Progenitor cell of endocrine pancreas (in vitro differentiated cells): ENCODE measurements at places on chromosomes 3 and 15.

DNA sequence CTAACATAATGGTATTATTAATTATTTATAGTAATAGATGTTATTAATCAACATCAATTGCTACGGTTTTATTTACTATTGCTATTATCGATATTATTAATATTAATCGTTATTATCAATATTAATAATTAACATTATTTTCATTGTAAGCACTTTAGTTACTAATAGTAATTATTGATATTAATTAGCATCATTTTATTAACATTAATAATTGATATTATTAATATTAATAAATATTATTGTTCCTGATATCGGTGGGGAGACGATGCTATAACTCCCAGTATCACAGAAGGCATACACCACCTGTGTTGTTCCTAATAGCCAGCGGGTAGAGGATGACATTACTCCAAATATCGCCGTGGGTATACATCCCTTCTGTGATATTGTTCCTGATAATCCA, 335.5 kb downstream of the MEX3B start:
- H3K27me3 ChIP-seq = no peaks in the 10 kb centered on the region
- DNase-seq = no peak
- no peak overlapping the region for H3K4me3 ChIP-seq

GRCh38 chr3:59786374-59786773, 736.5 kb upstream of the CFAP20DC start:
- no peaks in the 10 kb centered on the region for H3K4me1 ChIP-seq
- no peaks in the 10 kb centered on the region for H3K27me3 ChIP-seq
- no peaks in the 10 kb centered on the region for H3K36me3 ChIP-seq
- no peak overlapping the region for H3K4me3 ChIP-seq
- H3K27ac ChIP-seq = no peak overlapping the region
- no peak for DNase-seq

DNA sequence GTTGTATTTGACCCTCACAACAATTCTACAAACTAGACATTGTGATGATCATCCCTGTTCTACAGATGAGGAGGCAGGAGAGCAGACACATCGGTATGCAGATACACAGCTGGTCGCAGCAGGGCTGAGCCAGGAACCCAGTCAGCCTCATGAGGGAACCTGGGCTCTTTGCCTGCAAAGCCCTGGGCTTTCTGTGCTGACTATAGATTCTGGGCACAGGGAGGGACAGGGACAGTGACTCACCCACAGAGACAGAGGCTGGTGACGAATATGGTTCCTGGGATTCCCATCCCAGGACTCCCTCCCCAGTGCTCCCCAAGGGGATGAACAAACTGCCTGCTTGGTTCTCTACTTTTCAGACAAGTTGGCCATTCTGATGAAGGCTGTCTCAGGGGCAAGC, 3.8 kb upstream of the CAMP start:
- peaks cover 15% of the 10 kb centered on the region for H3K27me3 ChIP-seq
- H3K27ac ChIP-seq = no peak overlapping the region
- no peaks in the 10 kb centered on the region for H3K4me1 ChIP-seq
- H3K4me3 ChIP-seq = no peak overlapping the region
- no peaks in the 10 kb centered on the region for H3K36me3 ChIP-seq
- DNase-seq = no peak

DNA sequence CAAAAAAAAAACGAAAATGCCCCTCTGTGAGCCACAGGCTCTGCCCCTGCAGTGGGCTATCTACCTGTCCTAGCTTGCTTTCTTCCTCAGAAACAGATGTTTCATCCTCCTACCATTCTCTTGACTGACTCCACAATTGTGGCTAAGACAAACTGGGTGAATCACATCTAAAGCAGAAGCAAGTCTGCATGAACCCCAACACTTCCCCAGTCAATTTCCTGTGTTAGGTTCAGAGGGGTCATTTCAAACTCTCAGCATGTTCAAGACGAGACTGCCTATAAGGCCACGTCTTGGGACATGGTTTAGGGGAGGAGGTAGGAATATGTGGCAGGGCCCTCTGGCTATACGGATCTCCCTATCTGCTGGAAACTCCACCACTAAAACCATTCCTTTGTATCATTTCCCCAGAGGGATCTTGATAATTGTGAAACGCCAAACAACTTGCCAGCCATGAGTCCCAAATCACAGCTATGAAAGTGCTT, 28.6 kb upstream of the ANKDD1A start:
- H3K4me3 ChIP-seq = no peak overlapping the region
- no peak for DNase-seq
- H3K4me1 ChIP-seq = no peaks in the 10 kb centered on the region
- H3K27me3 ChIP-seq = peaks cover 3% of the 10 kb centered on the region
- no peak overlapping the region for H3K27ac ChIP-seq
- H3K36me3 ChIP-seq = no peaks in the 10 kb centered on the region
